ENCODE measurements at places on chromosomes 1 and 21.

GRCh38 chr1:116075990-116076389 lies 35.2 kb upstream of the MAB21L3 start:
- DNase-seq: peak; percentile 8

GRCh38 chr1:61353797-61354406 lies 271.5 kb downstream of the NFIA start:
- DNase-seq: no peak

GRCh38 chr1:201752333-201752732 lies 76.6 kb upstream of the IPO9 start:
- no peak for DNase-seq

- peak; percentile 9 for DNase-seq
These were observed 201.4 kb upstream of the BRINP3 start for GRCh38 chr1:190679044-190679443.

DNA sequence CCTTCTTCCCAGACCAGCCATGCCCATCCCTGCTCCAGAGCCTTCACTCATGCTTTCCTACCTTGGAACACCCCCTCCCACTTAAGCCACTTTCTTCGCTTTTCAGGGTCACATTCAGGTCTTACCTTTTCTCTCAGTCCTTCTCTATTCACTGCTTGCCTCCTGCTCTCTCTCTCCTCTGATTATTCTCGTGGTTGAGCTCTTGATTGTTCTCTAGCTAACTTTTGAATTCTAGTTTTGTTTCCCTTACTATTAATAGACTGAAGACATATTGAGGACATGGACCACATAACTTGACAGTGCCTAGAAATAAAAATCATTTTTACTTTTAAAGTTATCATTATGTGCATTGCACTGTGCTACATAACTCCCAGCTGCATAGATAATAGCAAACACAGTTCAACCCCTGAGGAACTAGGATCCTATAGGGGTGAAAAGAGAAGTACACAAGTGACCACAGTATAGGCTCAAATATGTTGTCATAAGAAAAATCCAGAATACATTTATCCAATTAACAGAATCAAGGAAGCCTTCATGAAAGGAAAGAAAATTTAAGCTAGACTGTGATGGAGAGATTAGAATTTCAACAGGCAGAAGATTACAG lies 21.5 kb downstream of the INSL5 start:
- no peak for DNase-seq

DNA sequence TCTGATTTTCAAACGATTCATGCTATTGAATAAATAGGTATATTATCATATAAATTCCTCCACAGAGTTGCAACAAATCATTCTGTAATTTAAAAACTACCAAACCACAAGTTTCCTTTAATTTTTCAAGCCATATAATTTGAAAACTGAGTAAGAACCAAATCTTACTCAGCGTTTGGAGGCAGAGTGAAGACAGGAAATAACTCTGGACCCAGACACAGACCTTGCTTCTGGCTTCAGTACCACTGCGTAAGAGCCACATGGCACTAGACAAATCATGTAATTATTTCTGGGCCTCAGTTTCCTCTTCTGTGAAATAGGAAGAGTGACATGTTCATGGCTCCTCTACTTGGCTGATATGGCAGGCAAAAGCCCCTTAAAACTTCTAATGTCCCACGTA lies 82.4 kb downstream of the SMYD2 start:
- DNase-seq: peak; percentile 26

DNA sequence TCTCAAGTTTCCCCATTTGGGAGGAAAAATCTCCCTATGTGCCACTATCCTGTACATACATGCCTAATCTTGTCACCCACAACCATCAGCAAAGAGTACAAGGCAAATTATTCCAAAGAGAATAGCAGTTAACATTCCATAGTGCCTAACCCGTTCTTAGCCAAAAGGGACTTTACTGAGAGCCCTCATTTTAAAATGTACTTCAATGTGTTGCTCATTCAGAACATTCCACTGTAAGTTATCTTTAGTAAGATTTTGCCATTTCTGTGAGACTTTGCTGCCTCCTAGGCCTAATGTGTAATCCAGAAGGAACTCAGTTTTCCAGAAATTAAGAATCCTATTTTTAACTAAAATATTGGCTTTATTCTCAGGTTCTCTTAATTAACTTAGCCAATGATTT lies 11.3 kb upstream of the MRPL55 start:
- DNase-seq: no peak

DNA sequence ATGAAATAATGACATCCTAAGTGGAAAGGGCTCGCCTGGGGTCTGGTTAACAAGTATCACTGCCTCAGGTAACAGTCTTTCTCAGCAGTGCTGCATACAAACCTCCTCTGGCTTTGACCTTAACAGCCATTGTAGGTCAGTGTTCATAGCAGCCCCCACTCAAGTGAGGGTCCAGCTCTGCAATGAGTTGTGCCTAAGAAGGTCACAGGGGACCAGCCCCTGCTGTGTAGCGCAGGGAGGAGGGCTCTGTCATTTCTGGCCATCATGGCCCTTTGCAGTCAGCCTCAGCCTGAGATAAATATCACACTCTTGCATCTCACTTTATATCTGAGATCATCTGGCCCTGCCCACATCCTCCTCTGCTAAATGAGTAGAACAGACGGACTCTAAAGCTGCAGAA lies 18.1 kb upstream of the MYSM1 start:
- peak; percentile 36 for DNase-seq

GRCh38 chr1:185645162-185645640 lies 89.0 kb upstream of the HMCN1 start:
- peak; percentile 46 for DNase-seq

GRCh38 chr1:239025223-239025622 lies 361.1 kb upstream of the CHRM3 start:
- no peak for DNase-seq

- DNase-seq: peak; percentile 26
These were observed 30.2 kb downstream of the PLA2G4A start for GRCh38 chr1:186858923-186859322.

- no peak for DNase-seq
These were observed 86.1 kb upstream of the CD53 start for GRCh38 chr1:110786802-110787327.

DNA sequence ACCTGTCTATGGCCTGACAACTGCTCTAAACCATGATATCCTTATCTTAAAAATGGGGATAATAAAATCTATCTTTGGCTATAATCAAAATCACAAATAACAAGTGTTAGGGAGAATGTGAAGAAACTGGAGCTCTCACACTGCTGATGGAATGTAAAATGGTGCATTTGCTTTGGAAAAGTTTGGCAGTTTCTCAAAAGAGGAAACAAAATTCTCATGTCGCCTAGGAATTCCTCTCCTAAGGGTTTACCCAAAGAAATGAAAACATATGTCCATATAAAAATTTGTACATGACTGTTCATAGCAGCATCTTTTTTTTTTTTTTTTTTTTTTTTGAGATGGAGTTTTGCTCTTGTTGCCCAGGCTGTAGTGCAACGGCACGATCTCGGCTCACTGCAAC lies 64.3 kb downstream of the ZNF281 start:
- no peak for DNase-seq

GRCh38 chr21:30769724-30770431 lies 14.7 kb upstream of the KRTAP21-1 start:
- no peak for DNase-seq

DNA sequence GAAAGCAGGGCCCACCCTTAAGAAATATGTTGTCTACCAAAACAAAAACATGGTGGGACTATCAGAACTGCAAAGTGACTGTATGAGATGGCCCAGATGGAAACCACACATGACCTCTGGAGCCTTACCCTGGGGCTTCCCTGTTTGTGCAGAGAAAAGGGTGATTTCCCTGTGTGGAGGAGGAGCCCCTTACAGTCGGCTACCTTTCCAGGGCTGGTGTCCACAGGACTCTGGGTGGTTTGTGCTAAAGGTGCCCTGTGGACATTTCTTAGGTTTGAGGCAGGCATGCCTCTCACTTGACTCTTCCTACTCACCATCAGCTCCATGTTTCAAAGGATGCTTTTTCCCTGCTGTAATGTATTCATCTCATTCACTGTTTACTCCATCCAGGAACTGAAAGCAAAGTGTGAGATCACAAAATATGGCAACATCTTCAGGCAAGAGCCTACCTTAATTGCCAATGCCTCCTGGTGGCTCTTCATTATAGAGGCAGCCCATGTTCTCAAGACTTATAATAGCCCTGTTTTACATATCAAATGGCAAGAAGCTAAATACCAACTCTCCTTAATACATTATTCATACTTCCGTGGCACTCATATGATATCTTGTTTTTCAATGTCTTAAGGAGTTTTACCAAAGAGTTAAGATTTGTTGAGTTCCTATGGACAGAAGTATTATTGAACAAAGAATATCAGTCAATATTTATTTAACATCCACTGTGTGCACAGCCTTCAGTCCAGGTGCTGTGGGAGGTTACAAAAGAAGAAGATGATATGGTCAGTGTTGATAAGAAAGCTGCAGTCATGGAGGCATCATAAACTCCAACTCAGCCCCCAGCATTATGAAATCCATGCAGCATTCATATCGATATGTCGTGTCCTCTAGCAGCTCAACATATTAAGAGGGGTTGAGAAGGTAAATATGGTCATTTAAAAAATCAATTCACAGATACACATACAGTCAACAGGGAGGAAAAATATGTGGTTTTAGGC lies 15.5 kb upstream of the TFF3 start:
- DNase-seq: no peak

DNA sequence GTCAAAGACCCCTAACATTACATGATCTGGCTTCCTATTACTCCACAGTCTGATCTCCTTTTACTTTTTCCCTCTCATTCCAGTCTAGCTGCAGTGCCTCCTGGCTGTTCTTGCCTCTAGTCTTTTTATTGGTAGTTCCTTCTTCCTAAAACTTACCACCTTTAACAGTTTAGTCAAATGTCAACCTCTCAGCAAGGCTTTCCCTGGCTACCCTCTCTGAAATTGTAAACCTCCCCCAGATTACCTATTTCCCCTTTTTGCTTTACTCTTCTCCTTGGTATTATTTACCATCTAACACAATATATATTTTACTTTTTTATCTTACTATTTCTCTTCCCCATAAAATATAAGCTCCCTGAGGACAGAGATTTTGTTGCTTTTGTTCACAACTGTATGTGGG lies 129.6 kb downstream of the CLEC20A start:
- no peak for DNase-seq

DNA sequence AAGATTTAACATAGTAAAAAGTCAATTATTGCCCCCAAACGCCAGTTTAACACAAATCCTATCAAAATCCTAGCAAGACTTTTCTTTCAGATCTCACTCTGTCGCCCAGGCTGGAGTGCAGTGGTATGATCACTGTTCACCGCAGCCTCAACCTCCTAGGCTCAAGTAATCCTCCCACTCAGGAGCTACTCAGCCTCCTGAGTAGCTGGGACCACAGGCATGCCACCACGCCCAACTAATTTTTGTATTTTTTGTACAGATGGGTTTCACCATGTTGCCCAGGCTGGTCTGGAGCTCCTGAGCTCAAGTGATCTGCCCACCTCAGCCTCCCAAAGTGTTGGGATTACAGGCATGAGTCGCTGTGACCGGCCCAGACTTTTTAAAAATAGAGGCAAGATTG lies 4.8 kb downstream of the SNIP1 start:
- DNase-seq: peak; percentile 45

GRCh38 chr1:232973652-232974611 lies 23.5 kb downstream of the NTPCR start:
- no peak for DNase-seq

- DNase-seq: no peak
These were observed 9.7 kb upstream of the FTCD start for GRCh38 chr21:46165098-46165497.

DNA sequence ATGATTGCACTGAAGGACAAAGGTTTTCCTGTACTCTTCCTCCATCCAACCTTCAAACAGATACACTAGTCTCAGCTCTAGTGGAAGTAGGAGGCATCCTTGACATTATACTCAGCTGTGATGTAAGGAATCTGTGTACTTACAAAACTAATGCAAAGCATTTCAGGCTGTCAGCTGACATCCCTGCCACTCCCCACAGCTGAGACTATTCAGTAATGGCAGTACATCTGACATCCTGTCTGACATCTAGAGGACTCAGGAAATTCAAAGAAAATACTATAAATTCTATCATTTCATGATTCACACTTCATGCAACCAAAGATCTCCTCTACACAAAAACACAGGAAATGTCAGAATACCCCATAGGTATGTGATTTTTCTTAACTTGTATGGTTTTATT lies 325.8 kb downstream of the SMYD3 start:
- DNase-seq: peak; percentile 39

DNA sequence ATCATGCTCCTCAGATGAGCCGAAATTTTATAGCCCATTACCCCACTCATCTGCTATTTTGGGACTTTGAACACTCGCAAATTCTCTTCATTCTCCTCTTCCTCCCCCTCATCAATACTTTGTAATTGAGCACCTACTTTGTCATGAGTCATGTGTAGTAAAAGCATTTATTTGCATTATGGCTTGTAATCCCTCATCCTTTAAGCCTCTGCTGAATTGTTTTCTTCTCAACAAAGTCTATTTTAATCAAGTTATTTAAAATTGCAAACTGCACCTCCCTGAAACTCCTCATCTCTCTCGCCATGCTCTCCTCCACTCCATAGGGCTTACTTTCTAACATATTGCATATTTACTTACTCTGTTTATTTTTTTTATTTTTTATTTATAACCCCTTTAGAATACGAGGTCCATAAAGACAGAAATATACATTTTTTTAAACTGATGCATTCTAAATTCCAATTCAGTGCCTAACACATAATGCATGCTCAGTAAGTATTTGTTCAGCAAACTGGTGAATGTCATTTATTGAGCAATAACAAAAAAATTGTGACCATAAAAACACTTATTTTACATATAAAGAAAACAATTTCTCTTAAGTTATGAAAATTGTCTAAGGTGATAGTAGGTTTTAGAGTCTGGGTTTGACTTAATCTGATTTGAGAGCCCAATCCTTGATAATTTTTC lies 161.7 kb downstream of the FASLG start:
- peak; percentile 31 for DNase-seq

- DNase-seq: no peak
These were observed 28.8 kb upstream of the PADI4 start for GRCh38 chr1:17278996-17279830.

- DNase-seq: no peak
These were observed 28.9 kb upstream of the GPR137B start for GRCh38 chr1:236113324-236114032.

- peak; percentile 9 for DNase-seq
These were observed 1.7 kb downstream of the TSPEAR start for GRCh38 chr21:44709426-44710293.

- peak; percentile 71 for DNase-seq
These were observed 48.6 kb upstream of the EXO1 start for GRCh38 chr1:241799416-241799815.

- no peak for DNase-seq
These were observed 3.6 kb downstream of the L1TD1 start for GRCh38 chr1:62198069-62198780.

DNA sequence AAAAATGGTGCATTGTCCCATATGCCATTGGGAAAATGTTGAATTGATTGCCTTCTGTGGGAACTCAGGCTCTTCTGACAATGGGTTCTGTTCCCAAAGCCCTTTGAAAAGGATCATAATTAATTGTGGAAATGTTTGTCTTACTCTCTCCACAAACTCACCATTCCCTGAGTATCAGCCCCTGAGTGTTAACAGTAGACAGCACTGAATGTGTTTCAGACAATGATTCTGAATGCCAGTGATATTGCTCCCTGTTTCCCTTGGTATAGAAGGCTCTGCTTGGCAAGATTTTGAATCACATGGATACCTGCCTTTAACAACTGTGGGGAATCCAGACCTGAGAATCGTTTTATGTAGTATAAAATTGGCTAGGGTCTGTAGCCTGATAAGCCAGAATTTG lies 1096.8 kb downstream of the ADGRL2 start:
- DNase-seq: no peak

Measured in iris pigment epithelial cell (primary cell).